ENCODE measurements at places on chromosomes 7 and 10. TPM values are rescaled to one million over a fixed set of nuclear protein-coding genes. Genes with fewer than 3 reads are reported as not detected.

Gene FAM180A
- 1.7 TPM for total RNA-seq

Gene PIP
- total RNA-seq, result 0.47 TPM

Gene HTRA1
- 86.0 TPM for total RNA-seq

Gene IFIT1B
- total RNA-seq, result not detected

Gene LRGUK
- total RNA-seq, result 3.8 TPM

All from kidney (tissue), 22 donors.